GM13976 (cell line): ENCODE measurements at places on chromosomes 2 and 18.
A peak's percentile ranks its signal among the peaks of the same experiment; 100 is the strongest.

- DNase-seq = peak; percentile 45
Observed at GRCh38 chr2:18178736-18179349, 300.4 kb downstream of the KCNS3 start.

- no peak for DNase-seq
Observed at GRCh38 chr2:79083597-79084251, 4.1 kb downstream of the REG1B start.

DNA sequence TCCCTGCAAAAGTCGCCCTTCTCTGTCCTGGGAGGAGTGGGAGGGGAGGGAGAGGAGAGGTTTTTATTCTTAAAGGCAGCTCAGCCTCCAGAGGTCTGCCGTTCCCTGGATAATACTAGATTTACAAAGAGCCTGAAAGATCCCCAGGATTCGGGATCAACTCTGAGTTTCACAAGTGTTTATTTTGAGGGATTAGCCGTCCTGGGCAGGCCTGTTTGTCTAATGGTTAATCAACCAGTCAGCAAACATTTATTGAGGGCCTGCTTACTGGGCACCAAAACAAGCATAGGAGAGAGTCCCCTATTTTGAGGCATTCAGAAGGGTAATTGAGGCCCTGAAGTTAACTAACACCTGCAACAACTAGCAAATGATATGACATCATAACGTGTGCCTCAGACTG, 152.6 kb upstream of the SLC1A4 start:
- no peak for DNase-seq

GRCh38 chr2:157216286-157216965, 41.1 kb upstream of the GALNT5 start:
- no peak for DNase-seq

GRCh38 chr18:47981320-47981719, 50.9 kb upstream of the SMAD2 start:
- DNase-seq = no peak

DNA sequence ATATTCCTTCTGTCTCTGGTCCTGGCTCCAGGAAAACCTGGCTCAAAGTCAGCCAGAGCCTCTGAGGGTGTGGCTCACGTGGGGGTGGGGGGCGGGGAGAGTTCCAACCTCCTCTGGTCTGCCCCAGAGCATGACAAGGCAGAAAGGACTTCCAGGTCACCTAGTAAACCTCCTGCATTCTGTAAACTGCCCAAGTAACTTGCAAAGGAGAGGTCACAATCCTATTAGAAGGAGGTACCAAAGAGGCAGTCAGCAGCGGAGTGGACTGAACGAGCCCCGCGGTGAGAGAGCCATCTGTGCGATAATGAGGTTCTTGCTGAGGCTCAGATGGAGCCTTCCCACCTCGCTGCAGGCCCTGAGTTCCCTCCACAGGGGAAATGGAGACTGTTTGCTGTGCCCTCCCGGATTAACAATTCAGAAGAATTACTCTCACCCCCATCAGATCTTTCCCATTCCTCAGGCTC, 58.9 kb upstream of the GATA6 start:
- no peak for DNase-seq

DNA sequence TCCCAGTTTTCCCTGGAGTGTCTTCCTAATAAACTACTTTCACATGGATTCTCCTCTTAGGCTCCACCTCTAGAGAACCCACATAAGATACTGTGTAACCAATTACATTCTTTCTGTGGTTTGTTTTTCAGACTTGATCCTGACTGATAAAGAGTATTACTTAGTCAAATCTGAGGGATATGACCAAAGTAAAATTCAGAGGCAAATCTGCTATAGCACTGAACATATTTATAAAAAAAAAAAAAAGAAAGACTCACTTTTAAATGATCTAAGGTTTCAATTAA, 13.9 kb downstream of the CKAP2L start:
- no peak for DNase-seq

GRCh38 chr2:176976736-176977685, 235.6 kb upstream of the HNRNPA3 start:
- no peak for DNase-seq

- DNase-seq = no peak
Observed at GRCh38 chr2:149028377-149028776, 10.1 kb upstream of the LYPD6B start.

DNA sequence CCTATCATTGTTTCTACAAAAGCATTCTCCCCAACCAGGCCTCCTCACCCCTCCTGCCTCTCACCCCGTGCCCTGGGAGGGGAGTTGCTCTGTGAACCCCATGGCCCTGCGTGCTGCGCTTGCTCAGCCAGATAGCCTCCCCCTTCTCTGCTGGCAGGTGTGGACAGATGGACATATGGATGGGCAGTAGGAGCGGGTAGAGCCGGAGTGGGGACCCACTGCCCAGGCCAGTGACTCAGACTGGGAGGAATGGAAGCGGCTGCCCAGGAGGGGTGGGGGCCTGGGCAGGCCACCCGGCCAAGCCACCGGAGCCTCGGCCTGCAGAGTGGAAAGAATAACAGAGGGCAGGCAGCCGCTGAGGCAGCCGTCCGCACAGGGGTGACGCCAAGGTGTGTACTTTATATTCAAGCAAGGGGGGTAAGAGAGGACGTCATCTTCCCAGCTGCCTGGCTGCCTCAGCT, 8.7 kb downstream of the CYP26B1 start:
- no peak for DNase-seq

GRCh38 chr2:241943209-241943850, 73.8 kb downstream of the RTP5 start:
- DNase-seq = no peak

DNA sequence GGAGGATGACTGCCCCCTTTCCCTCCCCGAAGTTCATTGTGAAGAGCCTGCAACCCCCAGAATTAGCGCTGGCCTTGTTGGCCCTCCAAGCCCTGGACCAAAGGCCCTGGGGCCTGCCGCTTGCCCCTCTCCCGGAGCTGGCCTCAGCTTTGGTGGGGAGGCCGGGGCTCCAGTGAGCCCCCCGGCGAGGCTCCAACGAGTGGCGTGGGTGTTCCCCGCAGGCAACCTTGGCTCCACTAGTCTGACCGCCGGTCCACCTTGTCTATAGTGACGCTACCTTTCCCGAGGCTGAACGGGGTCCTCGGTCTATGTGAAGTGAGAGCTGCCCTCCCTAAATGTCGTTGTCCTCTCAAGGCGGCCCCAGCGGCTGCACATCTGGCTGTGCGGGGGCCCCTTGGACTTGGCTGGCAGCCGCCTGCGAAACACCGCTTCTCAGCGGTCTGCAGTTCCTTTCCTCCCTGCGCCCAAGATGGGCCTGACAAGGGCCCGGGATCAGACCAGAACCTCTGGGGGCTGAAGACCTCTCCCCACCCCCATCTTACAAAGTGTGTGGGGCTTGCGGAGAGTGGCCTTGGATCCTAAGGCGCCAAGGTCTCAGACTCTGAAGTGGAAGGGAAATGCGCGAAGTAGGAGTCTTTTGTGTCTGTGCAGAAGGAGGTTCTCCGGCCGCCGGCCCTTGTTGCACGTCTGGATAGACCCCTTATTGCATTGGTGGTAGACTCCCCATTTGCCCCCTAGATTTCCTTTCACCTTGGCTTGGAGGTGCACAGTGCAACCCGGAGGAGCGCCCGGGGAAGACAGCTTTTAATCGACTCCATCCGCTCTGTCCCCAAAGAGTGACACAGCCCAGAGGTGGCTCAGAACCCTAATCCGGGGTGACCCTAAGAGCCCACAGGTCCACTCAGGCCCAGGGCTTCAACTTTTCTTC, 3.9 kb upstream of the HOXD10 start:
- no peak for DNase-seq

GRCh38 chr18:35581898-35582641, 530 bp downstream of the GALNT1 start:
- DNase-seq = peak; percentile 35

GRCh38 chr2:31413862-31414550, 536 bp downstream of the XDH start:
- DNase-seq = no peak

- no peak for DNase-seq
Observed at GRCh38 chr2:131023758-131024157, 69.5 kb downstream of the FAM168B start.

DNA sequence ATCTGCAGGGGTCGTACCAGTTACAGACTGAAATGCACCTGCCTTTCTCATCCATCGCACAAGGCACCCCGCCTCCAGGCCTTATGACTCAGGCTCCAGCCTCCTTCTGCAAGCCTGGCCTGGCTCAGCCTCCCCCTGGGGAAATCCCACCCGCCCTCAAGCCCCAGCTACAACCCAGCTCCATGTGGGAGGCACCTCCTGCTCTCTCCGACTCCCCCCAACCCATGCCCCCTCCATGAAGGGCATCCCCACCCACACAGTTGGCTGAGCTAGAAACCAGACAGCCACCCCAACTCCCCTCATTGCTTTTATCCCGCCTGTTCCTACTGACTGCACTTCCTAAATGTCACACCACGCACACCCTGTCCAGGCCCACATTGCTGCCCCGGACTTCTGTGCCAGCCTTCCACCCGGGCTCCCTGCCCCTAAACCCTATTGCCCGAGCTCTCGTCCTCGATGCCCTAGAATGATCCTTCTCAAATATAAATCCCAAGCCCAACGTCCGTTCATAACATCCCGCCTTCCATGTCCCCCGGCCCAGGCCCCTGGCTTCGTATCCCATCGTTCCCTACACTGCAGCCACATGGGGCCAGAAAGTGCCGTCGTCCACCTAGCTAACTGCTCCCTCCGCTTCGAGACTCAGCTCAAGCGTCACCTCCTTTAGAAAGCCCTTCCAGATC, 9.9 kb downstream of the DNMT3A start:
- peak; percentile 65 for DNase-seq

GRCh38 chr2:55123851-55124269, 73.6 kb upstream of the RTN4 start:
- no peak for DNase-seq

DNA sequence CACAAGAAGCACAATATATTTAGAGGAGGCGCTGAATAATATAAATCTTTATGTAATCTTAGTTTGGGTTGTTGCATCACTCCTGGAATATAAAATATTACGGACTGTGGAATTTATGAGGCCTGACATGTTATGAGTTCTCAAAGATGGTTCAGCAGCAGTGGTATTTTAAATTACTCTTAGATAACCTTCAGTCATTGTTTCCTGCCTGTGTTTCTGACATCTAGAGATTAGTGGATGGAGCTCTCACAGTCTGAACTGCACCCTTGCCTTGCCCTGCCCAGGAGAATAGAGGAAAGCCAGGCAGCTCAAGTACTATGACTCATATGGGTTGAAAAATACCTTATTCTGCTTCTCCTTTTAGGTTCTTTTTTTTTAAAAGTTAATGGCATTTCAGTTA, 70.0 kb downstream of the ACSL3 start:
- no peak for DNase-seq
